ENCODE measurements at places on chromosomes 2 and 18.

DNA sequence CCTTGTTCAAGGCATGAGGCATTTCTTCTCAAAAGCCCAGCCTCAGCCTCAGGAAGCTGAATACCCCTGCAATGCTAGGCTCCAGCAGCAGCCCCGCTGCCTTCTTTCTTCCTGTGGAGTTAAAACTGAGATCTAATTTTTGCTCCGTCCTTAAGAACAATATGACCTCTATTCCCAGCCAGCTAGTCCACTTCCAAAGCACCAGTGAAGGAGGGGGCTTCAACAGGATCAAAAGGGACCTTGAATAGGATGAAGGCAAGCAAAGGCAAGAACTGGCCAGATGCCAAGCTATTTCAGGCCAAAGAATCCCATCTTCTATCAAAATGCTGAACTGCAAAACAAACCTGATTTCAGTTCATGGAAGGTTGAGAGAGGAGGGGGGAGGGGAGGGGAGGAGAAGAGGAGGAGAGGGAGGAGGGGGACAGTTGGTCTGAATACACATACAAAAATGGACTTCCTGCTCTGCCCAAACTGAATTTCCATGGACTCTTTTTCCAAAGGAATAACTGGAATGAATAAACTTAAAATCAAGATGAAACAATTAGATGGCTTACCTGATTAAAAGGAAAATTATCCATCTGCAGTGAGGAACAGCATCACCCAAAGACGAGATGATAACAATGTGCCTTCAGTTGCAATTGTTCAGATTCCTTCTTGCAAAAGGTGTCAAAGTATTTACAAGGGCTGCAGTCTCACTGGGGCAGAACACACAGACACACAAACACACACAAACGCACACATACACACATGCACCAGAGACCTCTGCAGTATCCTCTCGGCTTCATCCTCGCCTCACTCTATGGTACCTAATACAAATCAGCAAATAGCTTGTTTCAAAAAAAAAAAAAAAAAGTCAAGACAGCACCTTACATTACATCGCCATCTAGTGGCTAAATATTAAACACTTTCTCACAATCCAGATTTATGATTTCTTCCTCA, at the start of gene SCN1A:
Gene SCN1A, minus strand, starts transcription at position 804 of the 939 bp plus-strand sequence. CDS start 54,399 bp downstream, outside the sequence.
- DNase-seq: peak; percentile 39

- DNase-seq: no peak
These were observed 17.4 kb upstream of the NOSTRIN start for GRCh38 chr2:168784993-168785392.

DNA sequence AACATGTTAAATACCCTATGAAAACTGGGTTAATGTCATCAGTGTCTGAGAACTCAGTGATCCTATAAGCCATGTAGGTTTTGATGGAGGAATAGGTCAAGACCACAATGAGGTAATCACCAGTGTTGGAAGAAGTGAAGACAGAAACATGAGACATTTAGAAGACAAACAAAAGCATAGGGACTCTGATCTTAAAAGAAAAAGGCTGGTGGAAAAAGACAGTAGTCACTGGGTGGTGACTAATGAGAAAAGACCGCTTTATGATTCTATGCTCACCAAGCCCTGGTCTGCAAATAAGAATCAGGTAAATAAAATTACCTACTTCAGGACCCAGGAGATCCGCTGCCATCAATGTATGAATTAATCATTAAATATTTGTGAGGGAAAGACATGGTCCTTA, 271.9 kb downstream of the GPD2 start:
- no peak for DNase-seq

GRCh38 chr2:217551252-217551899, 451.4 kb downstream of the TNS1 start:
- DNase-seq: peak; percentile 65

All from kidney glomerular epithelial cell (primary cell).